ENCODE measurements at places on chromosomes 16 and 17.

DNA sequence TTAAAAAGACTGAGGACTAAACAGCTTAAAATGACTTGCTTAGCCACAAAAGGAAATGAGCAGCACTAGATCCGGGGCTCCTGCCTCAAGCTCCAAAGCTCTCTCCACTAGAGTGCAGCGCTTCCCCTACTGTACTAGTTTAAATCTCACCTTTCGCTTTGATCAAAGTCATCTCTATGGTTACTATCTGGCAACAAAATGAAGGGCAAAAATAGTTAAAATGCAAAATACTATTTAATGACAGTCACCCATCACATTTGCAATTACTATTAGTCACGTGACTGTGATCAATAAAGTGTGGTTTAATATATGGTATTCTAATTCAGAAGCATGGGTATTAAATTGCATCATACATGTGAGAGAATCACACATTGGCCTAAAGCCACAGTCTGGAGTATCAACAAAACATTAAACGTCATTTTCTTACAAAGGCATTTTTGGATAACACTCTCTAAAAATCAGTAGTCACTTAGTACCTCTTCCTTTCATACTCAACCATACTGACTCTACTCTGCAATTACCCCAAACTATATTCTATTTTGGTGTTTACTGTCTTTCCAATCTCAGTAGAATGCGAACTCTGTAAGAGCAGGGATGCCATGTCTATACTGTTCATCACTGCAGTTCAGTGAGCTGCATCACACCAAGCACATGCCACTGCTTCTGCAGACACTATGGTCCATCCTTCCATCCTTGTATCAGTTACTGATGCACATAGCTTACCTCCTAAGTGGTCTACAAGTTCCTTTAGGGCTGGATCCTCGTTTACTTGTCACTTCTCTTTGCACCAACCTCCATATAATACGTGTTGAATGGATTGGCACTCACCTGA, 6.2 kb downstream of the PSMD12 start:
- DNase-seq: peak; percentile 28

GRCh38 chr16:983044-984030, 1.8 kb downstream of the SOX8 start:
- no peak for DNase-seq

DNA sequence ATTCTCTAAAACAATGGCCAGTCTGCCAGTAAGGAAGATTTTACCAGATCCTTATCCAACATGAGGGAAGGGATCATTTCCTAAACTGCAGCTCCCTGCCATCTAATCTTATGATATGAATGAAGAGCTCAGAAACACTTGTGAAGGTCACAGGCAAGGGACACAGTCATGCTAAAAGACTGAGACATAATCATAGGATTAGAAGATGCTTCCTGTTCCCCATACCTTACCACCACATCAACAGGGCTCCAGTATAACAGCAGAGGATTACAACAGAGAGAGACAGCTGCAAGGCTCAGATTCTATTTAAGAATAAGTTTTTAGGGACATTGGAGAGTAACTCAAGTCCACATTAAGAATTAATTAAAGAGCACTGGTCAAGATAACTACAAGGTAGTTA, 93.3 kb downstream of the BRIP1 start:
- DNase-seq: no peak

GRCh38 chr16:87979352-87979751, 28.1 kb downstream of the BANP start:
- no peak for DNase-seq

GRCh38 chr16:83441517-83441916, 366.3 kb upstream of the HSBP1 start:
- peak; percentile 30 for DNase-seq

GRCh38 chr16:3637371-3637923, 17.0 kb upstream of the DNASE1 start:
- DNase-seq: no peak

- peak; percentile 86 for DNase-seq
Observed at GRCh38 chr16:85227946-85228862, 115.9 kb upstream of the CIBAR2 start.

GRCh38 chr16:49876716-49877129, 20.8 kb upstream of the ZNF423 start:
- peak; percentile 81 for DNase-seq

DNA sequence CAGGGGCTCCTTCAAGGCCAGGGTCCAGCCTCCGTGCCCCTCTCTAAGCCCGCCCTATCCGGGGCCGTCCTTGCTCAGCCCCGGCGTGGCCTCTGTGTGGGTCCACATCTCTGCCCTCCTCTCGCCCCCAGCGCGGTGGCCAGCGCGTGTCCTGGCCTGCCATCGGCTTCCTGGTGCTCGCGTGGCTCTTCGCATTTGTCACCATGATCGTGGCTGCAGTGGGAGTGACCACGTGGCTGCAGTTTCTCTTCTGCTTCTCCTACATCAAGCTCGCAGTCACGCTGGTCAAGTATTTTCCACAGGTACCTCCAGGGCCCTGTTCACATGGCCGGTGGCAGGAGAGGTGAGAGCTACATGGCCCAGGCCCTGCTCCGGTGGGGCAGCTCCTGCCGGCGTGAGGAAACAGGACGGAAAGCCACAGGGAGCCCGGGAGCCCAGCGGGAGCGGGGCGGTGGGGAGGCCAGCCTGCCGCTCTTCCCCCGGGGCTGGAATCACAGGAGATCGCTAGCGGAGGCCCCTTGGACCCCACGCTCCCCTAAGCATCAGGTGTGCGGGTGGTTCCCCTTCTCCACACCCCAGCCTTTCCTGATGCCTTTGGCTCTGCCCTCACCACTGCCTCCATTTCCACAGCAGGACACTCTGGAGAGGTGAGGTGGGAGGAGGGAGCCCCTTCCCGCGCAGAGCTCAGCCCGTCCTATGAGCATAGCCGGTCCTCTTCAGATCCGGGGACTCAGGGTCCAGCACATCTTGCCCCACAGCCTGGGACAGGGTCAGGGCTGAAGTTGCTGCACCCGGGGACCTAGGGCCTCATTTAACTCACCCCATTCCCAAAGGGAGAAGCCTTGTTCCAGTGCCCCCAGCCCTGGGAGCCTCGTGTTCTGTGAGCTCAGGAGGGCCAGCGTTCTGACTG, 10.2 kb downstream of the TAX1BP3 start:
- DNase-seq: no peak

GRCh38 chr17:75138519-75138918, 7.0 kb upstream of the NT5C start:
- DNase-seq: no peak

GRCh38 chr17:66255112-66255511, 25.9 kb upstream of the APOH start:
- DNase-seq: peak; percentile 70

- no peak for DNase-seq
Observed at GRCh38 chr17:48357779-48358602, 72.0 kb downstream of the SKAP1 start.

DNA sequence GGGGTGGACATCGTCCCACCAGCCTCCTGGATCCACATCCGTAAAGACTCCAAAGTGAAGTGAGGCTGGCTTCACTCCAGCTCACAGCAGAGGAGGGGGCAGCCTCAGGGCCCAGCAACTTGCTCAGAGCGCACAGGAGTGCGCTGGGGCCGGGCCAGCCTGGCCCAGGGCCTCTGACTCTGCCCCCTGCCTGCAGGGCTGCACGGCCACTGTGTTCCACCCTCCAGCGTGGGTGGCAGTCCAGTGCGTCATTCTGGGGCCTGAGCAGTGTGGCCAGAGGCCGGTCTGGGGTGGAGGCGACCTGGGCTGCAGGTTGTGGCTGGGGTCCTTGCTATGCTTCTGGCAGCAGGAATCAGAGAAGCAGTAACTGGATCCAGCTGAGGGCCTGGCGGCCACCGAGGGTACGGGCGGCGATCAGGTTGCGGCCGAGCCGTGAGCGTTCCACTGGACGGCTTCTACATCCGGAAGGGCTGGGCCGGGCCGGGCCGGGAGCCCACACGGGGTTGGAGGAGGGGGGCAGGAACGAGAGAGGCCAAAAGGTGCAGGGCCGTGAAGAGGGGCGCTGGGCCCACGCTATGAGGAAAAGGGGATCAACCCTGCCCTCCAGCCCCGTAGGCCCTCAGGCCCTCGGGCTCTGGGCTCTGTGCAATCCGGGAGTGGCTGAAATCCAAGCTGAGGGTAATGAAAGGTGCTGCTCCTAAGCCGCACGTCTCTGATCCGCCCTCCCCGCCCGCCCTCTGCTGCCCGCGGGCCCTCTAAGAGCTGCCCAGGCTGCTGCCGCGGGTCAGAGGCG, at the start of gene FSCN2:
Gene FSCN2 (plus strand): TSS at position 787 of the 793 bp plus-strand sequence. CDS start 155 bp downstream, outside the sequence.
- peak; percentile 43 for DNase-seq

- DNase-seq: peak; percentile 92
Observed at GRCh38 chr17:50686494-50687199, 21.1 kb downstream of the ANKRD40 start.

- DNase-seq: no peak
Observed at GRCh38 chr16:76900285-76901263, 290.4 kb upstream of the MON1B start.

GRCh38 chr16:71473891-71474290, 11.8 kb upstream of the ZNF23 start:
- DNase-seq: no peak

DNA sequence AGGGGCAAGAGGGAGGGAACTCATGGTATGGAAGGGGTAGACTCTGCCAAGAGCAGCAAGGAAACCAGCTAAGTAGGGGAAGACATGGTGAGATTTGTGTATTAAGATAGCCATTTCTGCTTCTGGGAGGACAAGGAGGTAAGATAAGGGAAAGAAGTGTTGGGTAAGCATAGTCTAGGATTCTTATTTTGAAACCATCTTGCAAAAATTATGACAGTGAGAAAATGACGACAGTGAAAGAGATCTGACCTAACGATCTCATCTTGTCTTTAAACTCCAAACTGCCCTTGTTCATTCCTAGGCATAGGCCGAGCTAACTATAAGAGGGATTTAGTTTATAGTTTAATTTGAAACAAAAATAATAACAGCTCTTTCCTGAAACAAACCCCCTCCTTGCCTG, 5.6 kb upstream of the RBL2 start:
- no peak for DNase-seq

- peak; percentile 67 for DNase-seq
Observed at GRCh38 chr16:1048442-1049112, 24.0 kb upstream of the SSTR5 start.

DNA sequence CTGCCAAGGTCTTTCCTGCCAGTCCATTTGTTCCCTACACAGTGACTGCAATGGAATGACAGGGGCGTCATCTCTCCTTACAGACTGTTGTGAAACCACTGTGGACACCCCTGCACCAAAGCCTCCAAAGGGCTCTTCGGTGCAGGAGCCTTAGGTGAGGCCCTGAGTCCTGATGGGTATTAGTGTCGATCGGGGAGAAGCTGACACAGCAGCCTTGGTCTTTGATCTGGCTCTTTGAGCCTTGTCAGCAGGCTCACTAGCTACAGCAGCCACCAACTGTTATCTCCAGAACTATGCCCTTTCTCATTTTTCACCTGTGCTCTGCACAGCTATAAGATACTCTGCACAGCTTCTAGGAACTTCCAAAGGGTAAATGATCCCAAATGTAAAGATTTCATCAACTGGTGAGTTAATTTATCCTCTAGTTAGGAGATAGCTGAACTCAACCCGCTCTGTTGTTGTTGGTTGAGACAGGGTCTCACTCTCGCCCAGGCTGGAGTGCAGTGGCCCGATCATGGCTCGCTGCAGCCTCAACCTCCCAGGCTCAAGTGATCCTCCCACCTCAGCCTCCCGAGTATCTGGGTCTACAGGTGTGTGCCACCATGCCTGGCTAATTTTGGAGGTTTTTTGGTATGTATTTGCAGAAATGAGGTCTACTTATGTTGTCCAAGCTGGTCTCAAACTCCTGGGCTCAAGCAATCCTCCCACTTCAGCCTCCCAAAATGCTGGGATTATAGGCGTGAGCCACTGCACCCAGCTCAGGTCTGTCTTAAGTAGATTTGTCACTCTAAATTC, 19.7 kb downstream of the G6PC1 start:
- DNase-seq: no peak

DNA sequence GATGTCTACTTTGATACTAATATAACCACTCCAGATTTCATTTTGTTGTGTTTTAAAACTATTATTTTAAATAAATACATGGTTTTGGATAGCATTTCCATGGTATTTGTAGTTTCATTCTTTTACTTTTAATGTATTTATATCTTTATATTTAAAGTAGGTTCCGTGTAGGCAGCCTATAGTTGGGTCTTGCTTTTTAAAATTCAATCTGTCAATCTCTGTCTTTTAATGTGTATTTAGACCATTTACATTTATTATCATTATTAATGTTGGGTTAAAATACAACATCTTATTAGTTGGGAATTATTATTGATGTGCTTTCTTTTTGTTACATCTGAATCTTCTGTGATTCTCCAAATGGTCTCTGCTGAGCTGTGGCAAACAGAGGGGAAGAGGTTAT, 412.1 kb downstream of the NPIPA7 start:
- no peak for DNase-seq

DNA sequence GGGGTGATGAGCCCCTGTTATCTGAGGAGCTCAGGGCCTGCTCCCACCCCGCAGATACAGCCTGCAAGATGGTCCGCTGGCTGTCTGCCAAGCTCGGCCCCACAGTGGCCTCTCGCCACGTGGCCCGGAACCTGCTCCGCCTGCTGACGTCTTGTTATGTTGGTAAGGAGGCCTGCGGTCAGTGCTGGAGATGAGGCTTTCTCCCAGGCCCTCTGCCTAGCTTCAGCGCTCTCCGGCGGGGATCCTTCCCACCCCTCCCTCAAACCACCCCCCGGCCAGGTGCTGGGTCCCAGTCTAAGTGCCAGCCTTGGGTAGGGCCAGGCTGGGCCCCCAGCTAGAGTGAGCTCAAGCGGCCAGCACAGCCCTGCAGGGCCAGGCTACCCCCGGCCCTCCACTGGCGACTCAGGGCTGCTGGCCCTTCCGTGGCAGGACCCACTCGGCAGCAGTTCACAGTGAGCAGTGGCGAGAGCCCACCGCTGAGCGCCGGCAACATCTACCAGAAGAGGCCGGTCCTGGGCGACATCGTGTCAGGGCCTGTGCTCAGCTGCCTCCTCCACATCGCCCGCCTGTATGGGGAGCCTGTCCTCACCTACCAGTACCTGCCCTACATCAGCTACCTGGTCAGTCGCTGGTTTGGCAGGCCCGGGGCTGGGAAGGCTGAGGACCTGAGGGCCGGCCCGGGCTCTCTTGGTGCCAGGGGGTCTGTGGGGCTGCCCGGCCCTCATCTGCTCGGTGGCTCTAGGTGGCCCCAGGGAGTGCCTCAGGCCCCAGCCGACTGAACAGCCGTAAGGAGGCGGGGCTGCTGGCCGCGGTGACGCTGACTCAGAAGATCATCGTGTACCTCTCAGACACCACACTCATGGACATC, 6.1 kb downstream of the WDR81 start:
- peak; percentile 89 for DNase-seq

GRCh38 chr17:41511116-41511515, 5.7 kb upstream of the KRT13 start:
- DNase-seq: no peak

DNA sequence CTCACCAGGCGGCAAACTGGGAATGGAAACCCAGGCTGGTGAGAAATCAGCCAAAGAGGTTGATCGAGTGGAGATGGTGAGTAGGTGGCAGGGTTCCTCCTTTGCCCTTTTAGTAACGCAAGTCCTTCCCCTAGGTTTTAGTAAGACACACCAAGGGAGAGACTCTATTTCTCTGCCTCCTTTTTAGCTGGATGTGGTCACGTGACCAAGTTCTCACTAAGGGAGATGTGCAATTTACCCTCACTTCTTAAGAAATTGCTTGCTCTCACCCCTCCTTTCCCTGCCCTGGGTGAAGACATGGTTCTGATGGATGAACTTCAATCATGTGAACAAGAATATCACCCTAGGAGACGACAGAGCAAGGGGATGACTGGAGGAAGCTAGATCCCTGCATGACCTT, 99.8 kb upstream of the FOXF1 start:
- DNase-seq: no peak
